GF-D8 (cell line): ENCODE measurements at places on chromosomes 2 and 18.

DNA sequence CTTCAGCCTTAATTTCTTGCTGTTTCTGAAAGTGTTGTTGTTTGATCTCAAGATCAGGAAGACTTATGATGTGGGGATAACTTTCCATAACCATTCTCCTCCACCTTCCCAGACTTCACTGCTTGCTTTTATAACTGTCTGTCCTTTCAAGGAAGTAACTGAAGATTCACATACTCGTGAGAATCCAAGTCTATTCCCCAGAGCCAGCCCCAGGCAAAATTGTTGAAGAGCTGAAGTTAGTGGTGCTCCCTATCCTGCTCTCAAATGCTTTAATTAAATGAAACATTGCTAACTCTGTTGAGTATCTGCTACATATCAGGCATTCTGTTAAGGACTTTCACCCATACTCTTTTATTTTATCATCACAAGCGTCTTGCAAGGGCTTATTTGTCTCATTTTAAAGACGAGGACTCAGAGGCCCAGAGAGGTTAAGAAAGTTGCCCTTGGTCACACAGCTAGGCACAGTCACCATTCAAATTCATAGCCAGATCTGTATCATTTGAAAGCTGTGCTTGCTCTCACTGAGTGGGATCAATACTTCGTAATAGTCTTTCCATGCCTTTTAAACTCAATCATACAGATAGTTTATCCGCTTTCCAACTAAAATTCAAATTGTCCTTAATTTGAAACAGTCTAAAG is 189.8 kb upstream of the TCF4 start:
- DNase-seq: no peak

DNA sequence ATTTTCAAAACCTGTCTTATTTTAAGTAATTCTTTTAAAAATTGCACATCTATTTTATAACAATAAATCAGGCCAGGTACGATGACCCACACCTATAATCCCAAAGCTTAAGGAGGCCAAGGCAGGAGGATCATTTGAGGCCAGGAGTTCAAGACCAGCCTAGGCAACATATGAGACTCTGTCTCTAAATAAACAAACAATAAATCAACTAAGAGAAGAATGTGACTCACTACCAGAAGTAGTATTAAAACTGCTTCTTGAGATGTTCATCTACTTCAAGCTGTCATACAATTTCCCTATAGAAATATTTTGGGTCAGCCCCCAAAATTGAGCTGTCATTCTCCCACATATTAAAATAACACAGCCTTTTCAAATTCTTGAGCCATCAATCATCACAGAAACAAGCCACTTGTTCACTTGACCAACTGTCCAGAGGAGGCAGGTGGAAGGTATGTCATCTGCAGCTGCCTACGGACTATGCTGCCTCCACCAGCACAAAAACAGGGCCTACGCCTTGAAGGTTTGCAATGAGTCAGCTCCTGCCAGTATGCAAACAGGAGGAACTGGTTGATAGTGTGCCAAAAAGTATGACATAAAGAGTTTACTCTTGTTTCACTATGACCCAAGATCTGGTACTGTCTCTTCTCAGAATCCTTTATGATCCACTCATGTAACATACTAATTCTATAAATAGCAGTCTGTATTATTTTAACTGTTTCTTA is 33.6 kb downstream of the KIDINS220 start:
- DNase-seq: no peak

DNA sequence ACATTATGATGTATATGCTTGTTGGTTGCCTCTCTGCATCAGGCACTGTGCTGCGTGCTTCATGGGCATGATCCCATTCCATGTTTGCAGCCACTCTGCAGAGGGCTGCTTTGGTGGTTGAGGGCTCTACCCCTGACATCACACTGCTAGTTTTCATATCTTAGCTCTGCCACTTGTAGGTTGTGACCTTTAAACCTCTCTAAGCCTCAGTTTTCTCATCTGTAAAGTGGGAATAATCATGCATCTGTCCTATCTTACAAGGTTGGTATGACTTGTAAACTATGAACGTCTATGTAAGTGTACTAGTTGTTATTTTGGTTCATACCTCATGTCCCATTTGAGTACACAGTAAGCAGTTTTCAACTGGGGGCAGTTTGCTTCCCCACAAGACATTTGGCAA is 260.4 kb downstream of the PHLPP1 start:
- DNase-seq: no peak

- DNase-seq: no peak
Measured at GRCh38 chr2:3536682-3537632, 17.6 kb upstream of the ADI1 start.

DNA sequence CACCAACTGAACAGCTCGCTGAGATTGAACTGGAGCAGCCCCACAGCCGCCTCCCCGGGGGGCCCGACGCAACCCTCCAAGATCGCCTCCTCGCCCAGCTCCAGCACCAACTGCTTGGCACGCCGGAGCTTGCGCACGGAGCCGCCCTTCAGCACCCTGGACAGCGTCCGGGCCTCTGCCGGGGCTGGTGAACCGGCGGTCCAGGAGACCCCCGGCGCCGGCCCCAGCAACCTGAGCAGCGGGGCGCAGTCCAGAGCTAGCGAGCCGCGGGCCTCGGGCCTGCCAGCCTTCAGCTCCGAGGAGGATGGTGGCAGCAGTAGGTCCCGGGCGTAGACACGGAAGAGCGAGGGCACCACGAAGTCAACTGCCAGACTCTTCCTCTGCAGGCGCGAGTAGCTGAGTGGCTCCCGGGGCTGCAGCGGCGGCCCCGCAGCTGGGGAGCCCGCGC is 1.2 kb downstream of the ALK start:
- no peak for DNase-seq

GRCh38 chr18:2881088-2881839 is 34.5 kb downstream of the EMILIN2 start:
- DNase-seq: no peak

GRCh38 chr2:73984203-73984921 is at the start of gene TET3:
TET3 (plus strand) TSS chr2:73984910; CDS start chr2:73986404, 1,494 bp downstream.
- DNase-seq: no peak

GRCh38 chr2:41741951-41742595 is 305.7 kb upstream of the PKDCC start:
- DNase-seq: no peak

GRCh38 chr2:234564699-234565098 is 67.8 kb upstream of the ARL4C start:
- no peak for DNase-seq

DNA sequence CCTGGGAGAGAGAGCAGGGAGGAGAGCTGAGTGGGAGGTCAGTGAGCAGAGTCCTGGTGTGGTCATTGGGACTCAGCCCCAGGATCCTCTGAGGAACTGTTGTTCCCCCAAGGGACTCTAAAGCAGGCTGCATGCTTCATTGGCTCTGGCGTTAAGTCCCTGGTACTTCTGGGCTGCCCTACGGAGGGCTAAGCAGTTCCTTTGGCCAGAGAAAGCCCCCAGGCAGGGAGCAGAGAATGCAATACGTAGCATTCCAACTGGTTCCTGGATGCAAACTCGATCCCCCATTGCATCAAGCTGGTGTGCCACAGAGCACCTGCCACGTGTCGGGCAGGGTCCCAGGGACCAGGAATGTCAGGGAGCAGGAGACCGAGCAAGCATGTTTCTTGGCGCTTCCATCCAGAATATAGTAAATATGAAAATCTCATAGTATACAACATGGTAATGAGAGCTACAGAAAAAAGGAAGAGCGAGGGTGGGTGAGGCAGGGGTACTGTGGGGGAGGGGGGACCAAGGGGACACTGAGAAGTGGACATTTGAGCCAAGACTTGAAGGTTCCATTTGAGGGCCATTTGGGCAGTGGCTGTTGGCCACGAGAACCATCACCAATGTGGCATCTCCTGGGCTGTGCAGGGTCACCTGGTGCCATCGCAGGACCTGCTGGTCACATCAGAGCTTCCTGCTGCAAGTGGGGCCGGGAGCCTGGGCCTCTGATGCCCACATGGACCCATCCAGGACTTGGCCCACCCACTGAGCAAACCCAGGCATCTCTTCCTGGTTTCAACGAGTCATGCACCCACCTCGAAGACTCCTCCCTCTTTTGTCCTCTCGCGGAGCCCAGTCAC is 160.4 kb downstream of the ASB1 start:
- DNase-seq: no peak

DNA sequence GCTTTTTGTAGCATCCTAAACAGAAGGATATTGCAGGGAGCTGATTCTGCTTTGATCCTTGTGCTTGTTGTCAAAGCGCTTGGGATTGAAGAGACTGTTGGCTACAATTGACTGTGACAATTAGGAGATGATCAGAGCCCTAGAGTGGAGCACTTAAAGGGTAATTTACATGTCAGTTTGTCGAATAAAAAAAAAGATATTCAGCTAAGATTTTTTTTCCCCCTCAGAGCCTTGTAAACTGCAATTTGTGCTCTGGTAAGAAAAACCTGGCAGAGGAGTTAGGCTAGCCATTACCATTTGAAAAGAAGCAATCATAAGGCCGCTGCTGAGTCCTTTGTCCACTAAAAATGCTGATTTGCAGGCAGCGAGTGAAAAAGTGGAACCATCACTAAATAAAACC is 47.8 kb upstream of the ZEB2 start:
- no peak for DNase-seq

GRCh38 chr2:50401772-50402653 is 629.9 kb downstream of the NRXN1 start:
- DNase-seq: no peak
